Activated CD8-positive, alpha-beta memory T cell treated with anti-CD3 and anti-CD28 coated beads for 24 hours (primary cell): ENCODE measurements at places on chromosomes 6 and 20.
A peak's percentile ranks its signal among the peaks of the same experiment; 100 is the strongest.

DNA sequence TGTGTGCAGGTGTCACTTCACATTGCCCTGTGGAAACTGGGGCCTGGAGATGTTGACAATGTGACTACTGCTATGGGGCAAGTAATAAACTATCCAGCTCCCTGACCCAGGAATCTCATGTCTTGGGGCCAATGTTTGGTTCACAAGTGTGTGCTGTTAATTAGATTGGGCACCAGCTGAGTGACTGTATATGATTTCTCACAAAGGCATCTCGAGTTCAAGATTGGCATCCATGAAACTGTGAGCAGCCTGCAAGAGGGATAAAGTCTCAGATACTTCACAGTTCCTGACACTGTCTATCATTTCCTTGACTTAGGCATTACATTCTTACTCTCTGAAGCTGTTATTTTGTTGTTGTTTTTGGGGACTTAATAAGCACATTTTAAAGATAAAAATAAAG lies 264.0 kb downstream of the PRKN start:
- DNase-seq = no peak

GRCh38 chr20:40634891-40635290 lies 54.1 kb downstream of the MAFB start:
- no peak for DNase-seq

DNA sequence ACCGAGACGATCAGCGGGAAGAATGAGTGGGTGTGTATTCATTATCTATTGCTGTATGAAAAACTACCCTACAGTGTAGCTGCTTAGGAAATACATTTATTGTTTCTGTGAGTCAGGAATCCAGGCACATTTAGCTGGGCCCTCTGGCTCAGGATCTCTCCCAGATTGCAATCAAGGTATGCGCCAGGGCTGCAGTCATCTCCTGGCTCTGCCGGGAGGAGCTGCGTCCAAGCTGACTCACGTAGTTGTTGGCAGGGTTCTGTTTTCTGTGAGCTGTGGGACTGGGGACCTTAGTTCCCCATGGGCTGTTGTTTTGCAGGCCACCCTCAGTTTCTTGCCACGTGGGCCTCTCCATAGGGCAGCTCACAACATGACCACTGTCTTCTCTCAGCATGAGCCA lies 68.2 kb upstream of the FUCA2 start:
- DNase-seq = no peak

- no peak for DNase-seq
Observed at GRCh38 chr6:33696548-33697518, 14.7 kb downstream of the UQCC2 start.

DNA sequence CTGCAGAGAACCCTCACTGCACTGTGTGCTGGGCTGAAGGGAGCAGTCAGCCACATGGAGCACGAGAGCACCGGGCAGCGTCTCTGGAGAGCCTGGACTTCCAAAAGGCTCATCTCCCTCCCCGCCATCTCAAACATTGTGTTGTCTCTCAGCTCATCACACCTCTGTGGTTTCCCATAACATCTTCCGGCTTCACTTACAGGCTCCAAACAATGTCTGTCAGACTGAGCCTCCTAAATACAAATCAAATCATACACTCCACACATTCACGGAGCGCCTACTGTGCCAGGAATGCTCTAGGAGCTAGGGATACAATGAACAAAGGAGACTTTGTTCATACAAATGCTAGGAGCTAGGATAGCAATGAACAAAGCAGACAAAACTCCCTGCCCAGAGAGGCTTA lies 398.0 kb downstream of the RNGTT start:
- no peak for DNase-seq

- DNase-seq = no peak
Observed at GRCh38 chr6:42349753-42350511, 101.8 kb downstream of the TRERF1 start.

DNA sequence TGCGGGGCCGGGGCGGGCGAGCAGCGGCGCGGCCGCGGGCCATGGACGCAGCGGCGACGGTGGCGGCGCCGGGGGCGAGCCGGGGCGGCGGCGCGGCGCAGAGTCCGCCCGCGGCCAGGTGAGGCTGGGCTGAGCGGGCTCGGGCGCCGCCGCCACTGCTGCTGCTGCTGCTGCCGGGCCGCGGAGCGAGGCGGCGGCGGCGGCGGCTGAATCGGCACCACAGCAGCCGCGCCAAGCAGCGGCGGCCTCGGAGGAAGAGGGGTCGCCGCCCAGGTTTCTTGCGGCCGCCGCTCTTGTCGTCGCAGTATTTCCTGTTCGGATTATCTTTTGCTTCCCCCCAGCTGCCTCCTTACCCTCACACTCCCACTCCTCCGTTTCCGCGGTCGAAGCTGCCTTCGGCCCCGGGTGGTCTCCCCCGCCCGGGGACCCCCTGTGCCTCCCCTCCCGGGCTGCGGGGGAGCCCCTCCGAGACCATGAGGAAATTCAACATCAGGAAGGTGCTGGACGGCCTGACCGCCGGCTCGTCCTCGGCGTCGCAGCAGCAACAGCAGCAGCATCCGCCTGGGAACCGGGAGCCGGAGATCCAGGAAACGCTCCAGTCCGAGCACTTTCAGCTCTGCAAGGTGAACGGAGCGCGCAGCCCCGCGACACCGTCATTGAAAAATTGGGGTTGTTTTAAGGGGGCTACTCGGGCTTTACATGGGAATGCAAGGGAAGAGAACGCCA lies at the start of gene STXBP5:
Gene STXBP5 (plus strand): TSS at position 358 of the 726 bp plus-strand sequence. CDS start 116 bp downstream, at position 474.
- DNase-seq = peak; percentile 74

- DNase-seq = no peak
Observed at GRCh38 chr6:148530976-148531375, 188.3 kb downstream of the SASH1 start.

GRCh38 chr6:134010974-134011373 lies 41.5 kb downstream of the SLC2A12 start:
- no peak for DNase-seq

- peak; percentile 59 for DNase-seq
Observed at GRCh38 chr6:13526727-13527670, 39.6 kb upstream of the GFOD1 start.

DNA sequence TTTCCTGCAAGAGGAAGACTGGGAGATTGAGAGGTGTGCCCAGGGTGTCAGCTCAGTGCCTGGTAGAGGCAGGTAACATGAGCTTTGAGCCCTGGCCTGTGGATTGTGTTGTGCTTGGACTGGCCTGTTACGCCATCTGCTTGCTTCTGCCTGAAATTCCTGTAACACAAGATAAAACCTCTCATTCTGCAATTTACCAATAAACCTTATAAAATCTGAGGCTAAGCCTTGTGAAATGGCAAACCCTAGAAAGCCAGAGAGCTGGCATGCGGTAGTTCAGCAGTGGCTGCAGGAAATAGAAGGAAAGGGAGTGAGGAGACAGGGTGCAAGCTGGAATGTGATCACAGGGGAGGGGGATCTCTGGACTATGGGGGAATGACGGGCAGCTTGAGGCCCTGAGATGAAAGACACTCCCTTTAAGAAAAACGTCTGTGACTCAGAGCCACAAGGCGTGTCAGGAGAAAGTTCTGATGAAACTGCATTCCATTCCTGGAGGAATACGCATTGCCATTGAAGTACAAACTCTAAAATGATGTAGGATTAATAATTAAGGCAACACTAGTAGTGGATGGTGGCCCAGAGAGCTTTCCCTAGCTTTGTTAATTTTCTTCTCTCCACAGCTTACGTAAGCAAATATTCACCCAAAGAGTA lies 26.3 kb upstream of the TFAP2A start:
- DNase-seq = no peak

DNA sequence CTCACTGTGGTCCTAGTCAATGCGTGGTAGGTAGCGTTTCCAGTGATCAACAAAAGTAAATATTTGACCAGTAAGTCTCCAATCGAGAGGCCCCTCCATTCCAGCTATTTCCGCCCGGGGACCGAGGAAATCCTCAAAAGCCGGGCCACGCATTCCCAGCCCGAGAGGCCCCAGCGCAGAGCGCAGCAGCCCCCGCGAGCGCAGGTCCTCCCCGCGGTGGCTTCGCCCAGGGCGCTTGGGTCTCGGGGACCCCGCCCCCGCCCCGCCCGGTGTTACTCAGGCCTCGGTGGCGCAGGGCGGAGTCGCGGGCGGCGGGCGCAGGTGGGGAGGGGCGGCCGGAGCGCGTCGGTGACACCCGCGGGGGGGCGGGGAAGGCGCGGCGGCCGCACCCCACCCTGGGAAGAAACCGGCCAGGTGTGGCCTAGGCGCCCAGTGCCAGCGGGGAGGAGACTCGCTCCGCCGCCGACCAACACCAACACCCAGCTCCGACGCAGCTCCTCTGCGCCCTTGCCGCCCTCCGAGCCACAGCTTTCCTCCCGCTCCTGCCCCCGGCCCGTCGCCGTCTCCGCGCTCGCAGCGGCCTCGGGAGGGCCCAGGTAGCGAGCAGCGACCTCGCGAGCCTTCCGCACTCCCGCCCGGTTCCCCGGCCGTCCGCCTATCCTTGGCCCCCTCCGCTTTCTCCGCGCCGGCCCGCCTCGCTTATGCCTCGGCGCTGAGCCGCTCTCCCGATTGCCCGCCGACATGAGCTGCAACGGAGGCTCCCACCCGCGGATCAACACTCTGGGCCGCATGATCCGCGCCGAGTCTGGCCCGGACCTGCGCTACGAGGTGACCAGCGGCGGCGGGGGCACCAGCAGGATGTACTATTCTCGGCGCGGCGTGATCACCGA lies at the start of gene DSP:
Gene DSP (plus strand): TSS at position 497 of the 890 bp plus-strand sequence. CDS start 245 bp downstream, at position 742.
- DNase-seq = peak; percentile 68

- DNase-seq = no peak
Observed at GRCh38 chr6:116666869-116667268, 1.7 kb downstream of the ZUP1 start.

DNA sequence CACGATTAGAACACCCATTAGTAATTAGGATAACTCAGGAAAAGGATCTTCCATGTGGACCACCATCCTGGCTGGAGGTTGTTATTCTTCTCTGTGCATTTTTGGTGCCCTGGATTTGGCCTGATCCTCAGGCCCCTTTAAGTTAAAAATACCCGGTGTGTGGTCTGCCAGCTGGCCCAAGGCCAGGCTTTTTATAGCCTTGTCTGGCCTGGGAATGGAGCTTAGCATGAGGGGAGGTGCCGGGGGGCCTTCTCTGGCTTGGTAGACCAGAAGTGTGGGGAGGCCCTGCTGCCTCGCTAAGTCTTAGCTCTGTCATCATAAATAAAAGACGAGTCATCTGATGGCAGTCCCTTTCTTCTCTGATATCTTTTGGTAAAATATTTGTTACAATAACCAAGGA lies 71.4 kb downstream of the ARID1B start:
- no peak for DNase-seq

GRCh38 chr20:22576733-22577514 lies 7.4 kb downstream of the FOXA2 start:
- DNase-seq = no peak

DNA sequence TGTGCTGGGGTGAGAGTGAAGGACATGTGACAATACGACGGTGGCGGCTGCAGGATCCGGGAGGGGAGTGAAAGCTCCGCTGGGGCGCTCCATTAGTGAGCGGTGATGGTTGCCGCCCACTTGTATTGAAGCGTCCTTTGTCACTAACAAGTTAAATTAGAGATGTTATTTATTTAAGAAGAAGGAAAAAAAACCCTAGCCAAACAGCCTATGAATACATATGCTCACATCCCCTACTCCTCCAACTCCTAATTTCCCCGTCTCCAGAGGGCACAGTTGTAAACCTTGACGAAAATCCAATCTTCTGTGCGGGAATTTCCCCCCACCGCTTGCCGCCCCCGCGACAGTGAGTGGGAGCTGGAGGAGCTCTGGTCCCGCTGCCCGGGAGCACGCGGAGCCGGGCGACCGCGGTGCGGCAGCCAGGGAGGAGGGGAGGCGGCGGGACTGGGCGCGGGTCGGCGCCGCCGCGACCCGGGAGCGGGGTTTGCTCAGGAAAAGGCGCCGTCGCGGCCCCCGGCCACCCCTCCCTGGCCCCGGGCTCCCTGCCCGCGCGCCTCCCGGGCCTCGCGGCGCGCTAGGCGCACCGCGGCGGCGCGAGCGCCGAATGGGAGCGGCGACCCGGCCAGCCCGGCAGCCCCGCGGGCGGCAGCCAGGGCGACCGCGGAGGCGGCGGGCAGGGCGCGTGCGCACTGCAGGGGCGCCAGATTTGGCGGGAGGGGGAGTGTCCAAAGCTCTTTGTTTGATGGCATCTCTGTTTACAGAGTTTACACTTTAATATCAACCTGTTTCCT lies at the start of gene MYB:
Gene MYB (plus strand): TSS at position 767 of the 791 bp plus-strand sequence. CDS start 206 bp downstream, outside the sequence.
- peak; percentile 87 for DNase-seq

- peak; percentile 47 for DNase-seq
Observed at GRCh38 chr6:2872423-2873358, 30.4 kb downstream of the SERPINB9 start.

GRCh38 chr20:60512443-60512842 lies 554.2 kb downstream of the CDH26 start:
- DNase-seq = no peak

DNA sequence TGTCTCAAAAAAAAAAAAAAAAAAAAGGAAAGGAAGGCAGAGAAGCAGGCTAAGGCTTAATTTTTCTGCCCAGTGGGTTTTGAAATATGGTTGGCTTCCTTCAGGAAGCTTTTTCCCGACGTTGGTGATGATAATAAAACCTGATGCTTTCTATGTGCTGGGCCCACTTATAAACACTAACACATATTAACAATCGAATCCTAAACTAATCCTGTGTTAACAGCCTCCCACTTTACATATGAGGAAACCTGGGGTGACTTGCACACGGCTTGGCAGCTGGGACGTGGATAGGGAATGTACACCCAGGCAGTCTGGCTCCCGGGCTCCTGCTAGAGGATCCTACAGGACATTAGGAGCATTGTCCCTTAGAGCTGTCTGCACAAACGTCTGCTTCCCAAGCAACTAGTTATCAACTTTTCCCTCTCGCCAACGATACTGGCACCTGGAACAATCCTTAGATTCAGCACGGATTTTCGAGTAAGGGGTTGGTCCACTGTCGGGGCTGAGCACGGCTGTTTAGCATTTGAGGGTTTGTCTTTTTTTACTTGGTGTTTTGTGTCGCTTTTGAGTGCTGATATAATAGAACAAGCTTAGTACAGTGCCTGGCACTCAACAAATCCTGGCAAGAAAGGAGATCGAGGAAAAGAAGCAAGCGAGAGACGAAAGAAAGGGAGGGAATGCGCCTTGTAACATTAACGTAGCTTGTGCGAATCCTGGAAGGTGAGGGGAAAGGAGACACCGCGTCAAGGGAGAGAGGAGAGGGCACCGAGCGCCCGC lies 622 bp upstream of the KIZ start:
- no peak for DNase-seq

DNA sequence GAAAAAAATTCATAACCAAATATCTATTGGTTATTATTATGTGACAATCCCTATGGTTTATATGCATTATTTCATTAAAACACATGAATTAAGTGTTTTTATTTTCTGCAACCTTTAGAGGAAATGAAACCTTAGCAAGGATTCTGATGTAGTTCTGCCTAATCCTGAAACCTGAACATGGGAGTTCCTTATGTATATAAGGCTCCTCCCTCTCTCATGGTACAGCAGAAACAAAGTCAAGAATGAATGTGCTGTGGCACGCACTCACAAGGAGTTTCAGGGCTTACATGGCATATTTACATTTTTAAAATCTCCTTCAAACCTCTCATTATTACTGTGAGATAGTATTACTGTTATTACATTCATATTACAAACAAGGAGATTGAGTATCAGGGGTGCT lies 426.4 kb upstream of the CITED2 start:
- DNase-seq = no peak
